ENCODE measurements at places on chromosomes 12 and 14.

DNA sequence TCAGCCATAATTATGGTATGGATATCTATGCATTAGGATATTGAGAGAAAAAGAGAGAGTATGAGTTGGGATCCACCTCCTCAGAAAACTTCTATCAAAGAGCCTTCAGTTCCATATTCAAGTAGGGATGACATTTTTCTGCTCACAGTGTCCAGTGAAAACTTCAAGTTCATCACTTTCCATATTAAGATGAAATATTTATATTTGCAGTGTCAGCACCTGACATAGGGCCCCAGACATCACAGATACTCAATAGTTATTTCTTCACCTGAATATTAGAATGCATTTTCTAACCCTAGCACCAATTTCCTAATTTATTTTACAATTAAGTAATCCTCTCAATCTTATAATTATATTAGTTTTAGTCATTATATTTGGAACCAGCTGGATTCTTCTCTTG lies 318.0 kb upstream of the MGAT4C start:
- DNase-seq, result no peak

- DNase-seq, result no peak
Measured at GRCh38 chr12:81705586-81705985, 53.6 kb downstream of the PPFIA2 start.

DNA sequence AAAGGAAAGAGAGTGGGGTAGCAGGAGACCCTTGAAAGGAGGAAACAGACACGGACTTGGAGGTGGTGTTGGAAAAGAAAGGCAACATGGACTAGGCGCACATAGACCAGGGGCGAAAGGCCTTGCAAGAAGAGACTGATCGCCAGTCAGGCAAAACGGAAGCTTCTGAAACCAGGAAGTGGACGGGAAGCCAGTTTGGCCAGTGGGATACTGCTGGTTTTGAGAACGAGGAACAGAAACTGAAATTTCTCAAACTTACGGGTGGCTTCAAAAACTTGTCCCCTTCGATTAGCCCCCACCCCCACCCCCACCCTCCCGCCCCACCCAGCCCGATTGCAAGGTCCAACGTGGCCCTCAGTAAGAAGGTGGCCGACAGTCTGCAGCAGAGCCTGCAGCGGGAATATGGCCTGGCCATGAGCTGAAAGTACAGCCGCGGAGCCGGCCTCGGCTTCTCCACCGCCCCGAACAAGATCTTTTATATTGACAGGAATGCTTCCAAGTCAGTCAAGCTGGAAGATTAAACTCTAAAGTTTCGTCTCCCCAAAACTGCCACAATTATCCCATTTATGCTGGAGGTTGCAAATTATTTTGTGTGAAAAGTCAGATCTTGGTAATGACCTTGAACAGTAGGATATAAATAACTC lies 364.7 kb downstream of the BCAT1 start:
- no peak for DNase-seq

DNA sequence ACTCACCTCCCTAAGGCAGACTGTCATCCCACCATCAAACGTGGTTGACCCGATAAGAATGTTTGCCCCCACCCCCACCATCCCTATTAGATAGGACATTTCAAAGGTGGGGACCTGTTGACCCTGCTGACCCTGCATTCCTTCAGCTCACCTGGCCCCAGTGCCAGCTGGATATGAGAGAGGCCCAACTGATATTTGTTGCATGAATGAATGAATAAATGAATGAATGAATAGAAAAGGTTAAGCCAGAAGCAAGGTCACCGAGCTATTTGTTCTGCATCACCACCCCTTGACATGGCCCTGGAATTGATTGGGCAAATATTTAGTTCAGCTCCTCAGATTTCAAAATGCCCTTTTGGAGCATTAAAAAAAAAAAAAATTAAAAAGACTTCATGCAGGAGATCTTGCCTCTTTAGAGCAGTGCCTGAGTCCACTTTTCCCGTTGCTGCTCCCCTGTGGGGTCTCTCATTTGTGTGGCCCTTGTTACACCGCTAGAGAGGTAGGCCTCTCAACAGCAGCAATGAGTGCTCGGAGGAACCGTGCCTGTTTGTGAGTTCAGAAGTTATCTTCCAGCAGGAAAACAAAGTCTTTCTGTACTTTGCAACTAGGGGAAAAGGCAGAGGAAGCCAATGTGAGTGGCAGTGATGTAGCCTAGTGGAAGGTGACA lies 8.5 kb upstream of the SERPINA5 start:
- DNase-seq, result no peak

- DNase-seq, result no peak
Measured at GRCh38 chr12:27179400-27180214, 64.5 kb upstream of the STK38L start.

- no peak for DNase-seq
Measured at GRCh38 chr12:1581973-1582708, 12.2 kb downstream of the FBXL14 start.

DNA sequence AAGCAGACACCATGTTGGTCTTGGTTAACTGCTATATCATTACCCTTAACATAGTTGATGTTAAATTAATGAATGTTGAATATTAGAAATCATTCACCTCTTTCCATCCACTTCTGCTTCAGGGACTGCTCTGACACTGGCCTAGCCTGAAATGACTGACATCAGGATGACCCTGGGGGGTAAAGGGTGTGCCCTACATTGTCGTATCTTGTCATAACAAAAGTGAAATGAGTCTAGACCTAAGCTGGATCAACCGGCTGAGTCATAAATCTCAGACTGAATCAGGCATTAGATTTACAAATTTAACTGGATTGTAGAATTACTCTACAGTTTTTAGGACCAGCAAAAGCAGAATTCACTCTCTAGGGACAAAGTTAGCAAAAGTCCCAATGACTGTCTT lies 35.3 kb downstream of the KICS2 start:
- DNase-seq, result no peak

GRCh38 chr12:3216726-3217682 lies 139.8 kb downstream of the TSPAN9 start:
- DNase-seq, result no peak

GRCh38 chr12:11833174-11833895 lies 183.9 kb downstream of the ETV6 start:
- no peak for DNase-seq

GRCh38 chr12:131132118-131132892 lies 178.6 kb downstream of the ADGRD1 start:
- no peak for DNase-seq

DNA sequence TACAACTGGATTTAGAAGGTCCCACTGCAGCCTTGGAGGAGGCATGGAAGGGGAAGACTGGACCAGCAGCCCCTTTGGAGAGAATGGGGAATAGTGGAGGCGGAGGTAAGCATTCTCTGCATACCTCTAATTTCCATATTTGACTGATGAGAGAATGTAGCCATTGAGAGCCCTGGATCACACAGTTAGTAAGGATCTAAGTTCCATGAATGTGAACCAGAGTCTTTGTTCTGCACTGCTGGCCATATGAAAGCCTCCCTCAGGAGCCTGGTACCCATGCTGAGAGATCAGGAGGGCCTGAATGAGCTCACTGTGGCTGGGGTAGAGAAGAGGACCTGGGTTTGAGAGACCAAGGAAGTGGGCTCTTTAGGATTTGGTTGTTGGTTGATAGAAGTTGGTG lies 192.1 kb downstream of the TMEM132C start:
- DNase-seq, result no peak

- no peak for DNase-seq
Measured at GRCh38 chr12:75294336-75294735, 35.8 kb downstream of the CAPS2 start.

DNA sequence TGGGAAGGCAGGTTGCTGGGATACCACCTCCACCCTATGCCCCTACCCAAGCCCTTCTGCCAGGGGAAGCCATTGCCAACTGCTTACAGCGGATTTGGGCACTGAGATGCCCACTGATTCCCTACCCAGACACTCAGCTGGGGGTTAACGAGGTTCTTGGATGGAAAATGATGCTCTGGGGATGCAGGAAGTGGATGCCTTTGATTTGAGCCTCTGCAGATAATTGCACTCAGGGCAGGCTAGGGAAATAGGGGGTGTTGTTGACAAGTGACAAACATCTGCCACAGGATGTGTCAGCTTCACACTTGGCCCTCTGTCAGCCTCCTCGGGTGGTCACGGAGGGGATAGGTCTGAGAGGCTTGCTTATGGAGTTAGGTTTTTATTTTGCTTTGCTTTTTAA lies 57.4 kb downstream of the RPH3A start:
- DNase-seq, result no peak

- no peak for DNase-seq
Measured at GRCh38 chr12:40560848-40561247, 131.4 kb upstream of the CNTN1 start.

Measured in cortex of kidney (tissue), 1 donor.